ENCODE measurements at places on chromosomes 12 and 14.

DNA sequence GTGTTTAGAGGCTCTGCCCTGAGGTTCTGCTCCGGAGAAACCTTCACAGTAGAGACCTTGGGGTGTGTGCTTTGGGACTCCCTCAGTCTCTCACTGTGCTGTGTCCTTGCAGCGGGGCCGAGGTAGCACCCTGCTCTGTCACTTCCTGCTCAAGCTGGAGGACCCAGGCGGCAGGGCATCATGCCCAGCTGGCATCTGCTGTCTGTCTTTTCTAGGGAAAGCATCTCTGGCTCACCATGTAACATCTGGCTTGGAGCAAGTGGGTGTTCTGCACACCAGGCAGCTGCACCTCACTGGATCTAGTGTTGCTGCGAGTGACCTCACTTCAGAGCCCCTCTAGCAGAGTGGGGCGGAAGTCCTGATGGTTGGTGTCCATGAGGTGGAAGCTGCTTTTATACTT, 124.5 kb downstream of the ESRRB start:
- DNase-seq, result no peak

DNA sequence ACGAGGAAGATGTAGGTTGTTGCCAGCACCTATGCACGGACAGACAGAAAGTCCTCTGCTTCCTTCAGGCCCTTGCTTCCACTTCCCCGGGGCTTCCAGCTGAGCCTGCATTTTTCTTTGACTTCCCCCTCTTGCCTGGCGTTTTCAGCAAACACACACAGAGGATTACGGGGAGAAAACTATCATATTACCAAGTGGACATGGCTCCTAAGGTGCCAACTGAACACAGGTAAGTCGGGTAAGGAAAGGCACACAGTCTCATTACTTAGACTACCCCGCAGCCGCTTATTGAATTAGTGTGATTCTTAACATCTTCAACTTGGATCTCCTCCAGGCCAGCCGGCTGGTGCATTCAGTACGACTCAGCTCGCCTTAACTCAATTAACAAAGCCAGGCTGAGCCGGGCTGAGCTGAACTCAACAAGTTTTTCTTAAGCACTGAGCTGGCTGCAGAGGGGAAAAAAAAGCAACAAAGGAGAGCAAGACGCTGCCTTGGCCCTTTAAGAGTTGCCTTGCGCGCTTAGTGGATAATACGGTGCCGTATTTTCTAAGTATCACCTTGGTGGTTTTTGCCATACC, 19.2 kb upstream of the MAP1LC3B2 start:
- DNase-seq, result peak; percentile 72

DNA sequence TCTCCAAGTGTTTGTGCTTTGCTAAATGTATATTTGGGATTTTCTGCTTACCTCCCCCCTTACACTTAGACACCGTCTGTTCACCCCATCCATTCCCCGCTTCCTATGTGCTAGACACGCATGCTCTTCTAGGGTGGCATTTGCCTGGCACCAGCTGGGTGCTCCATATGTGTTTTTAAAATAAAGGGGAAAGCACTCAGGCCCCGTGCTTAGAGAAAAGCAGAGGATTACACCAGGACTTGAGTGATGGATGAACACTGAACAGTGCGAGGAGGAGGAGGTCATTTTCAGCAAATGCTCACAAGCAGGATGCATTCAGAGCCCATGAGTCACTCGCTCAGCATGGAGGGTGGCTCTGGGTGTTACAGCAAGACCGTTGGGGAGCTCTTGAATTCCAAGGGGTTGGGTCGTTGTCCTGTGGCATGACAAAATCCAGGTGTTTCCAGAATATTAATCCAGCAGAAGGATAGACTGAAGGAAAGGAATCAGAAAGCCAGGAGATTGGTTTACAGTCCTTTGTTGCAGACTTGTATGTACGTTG, 2.9 kb upstream of the BDKRB1 start:
- peak; percentile 61 for DNase-seq

DNA sequence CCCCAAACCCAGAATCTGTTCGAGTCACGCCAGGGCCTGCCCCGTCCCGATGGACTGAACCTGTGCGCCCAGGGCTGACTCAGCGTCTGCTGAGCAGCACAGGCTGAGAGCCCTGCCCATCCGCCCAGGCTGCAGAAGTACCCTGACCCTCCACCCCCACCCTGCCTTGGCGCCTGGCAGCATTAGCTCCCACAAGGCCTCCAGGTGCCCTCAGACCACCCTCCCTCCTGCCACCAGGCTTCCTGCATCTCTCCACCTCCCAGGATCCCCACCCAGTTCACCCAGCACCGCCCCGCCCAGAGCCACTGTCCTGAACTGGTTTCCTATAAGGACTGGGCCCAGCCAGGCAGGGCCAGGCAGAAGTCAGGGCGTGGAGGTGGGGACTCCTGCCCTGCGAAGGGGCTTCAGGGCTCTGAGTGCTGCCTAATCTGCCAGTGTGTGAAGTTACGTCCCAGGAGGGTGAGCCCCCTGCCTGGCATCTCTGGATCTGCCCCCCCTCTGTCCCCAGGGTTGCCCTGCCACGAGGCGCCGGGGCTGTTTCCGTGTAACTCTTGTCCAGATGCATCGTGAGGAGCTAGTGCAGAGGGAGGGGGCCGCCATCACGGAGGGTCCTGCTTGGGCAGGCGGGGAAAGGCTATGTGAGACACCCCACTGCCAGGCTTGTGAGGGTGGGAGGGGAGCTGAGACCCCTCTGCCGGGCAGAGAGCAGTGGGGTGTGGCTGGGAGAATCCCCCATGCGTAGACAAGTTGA, 9.1 kb downstream of the ADSS1 start:
- no peak for DNase-seq

Data from NCI-H345 (cell line).